Hepatocyte (in vitro differentiated cells): ENCODE measurements at places on chromosomes 5 and 9. TPM values are rescaled to one million over a fixed set of nuclear protein-coding genes. Genes with fewer than 3 reads are reported as not detected.

Gene FOXD1
- 0.33 and 1.6 TPM in 2 replicates for total RNA-seq

Gene MAML1
- 14.2 and 15.9 TPM in 2 replicates for total RNA-seq

Gene SLC22A4
- 1.4 and 2.5 TPM in 2 replicates for total RNA-seq

Gene GLRA1
- not detected in 2 replicates for total RNA-seq

Gene SOX30
- not detected in 2 replicates for total RNA-seq

Gene SV2C
- total RNA-seq = under 0.01 and 0.12 TPM in 2 replicates

Gene PGM5
- total RNA-seq = 35.2 and 38.8 TPM in 2 replicates

Gene PRELID2
- 24.7 and 34.4 TPM in 2 replicates for total RNA-seq

Gene PCA3
- total RNA-seq = 0.16 TPM in 1 of 2 replicates, not detected in the other

Gene BRIX1
- 27.5 and 28.7 TPM in 2 replicates for total RNA-seq

Gene TEX48
- not detected in 2 replicates for total RNA-seq

Gene ZNF608
- 28.5 and 30.0 TPM in 2 replicates for total RNA-seq

Gene ADGRD2
- total RNA-seq = not detected in 2 replicates

Gene CTNNA1
- total RNA-seq = 335 and 349 TPM in 2 replicates

Gene PCDHGB6
- 11.6 and 13.6 TPM in 2 replicates for total RNA-seq

Gene CNOT8
- 63.9 and 84.0 TPM in 2 replicates for total RNA-seq

Gene PCDHAC2
- 6.8 and 11.3 TPM in 2 replicates for total RNA-seq

Gene SLIT3
- 43.8 and 58.4 TPM in 2 replicates for total RNA-seq

Gene F2RL2
- total RNA-seq = 2.3 and 2.6 TPM in 2 replicates

Gene FRMD3
- 6.5 and 7.0 TPM in 2 replicates for total RNA-seq

Gene RASEF
- total RNA-seq = 18.1 and 18.9 TPM in 2 replicates

Gene AMBP
- total RNA-seq = 713 and 736 TPM in 2 replicates

Gene KCTD16
- 2.3 and 3.4 TPM in 2 replicates for total RNA-seq

Gene EQTN
- 1.1 TPM in 1 of 2 replicates, not detected in the other for total RNA-seq

Gene PROB1
- total RNA-seq = 0.63 and 0.68 TPM in 2 replicates

Gene CTXN3
- not detected in 2 replicates for total RNA-seq

Gene HAVCR1
- total RNA-seq = 9.4 and 9.5 TPM in 2 replicates

Gene SHOC1
- 0.04 and 0.37 TPM in 2 replicates for total RNA-seq

Gene SARDH
- 6.7 and 9.8 TPM in 2 replicates for total RNA-seq

Gene PCSK1
- 0.36 and 0.90 TPM in 2 replicates for total RNA-seq

Gene PCDHGA6
- 0.12 TPM in 1 of 2 replicates, not detected in the other for total RNA-seq

Gene TMEM215
- total RNA-seq = 0.40 and 0.43 TPM in 2 replicates

Gene CFAP157
- total RNA-seq = not detected in 2 replicates

Gene HTR1A
- 0.20 and 0.57 TPM in 2 replicates for total RNA-seq

Gene PCDHGB3
- not detected in 2 replicates for total RNA-seq

Gene DNM1
- 13.4 and 14.4 TPM in 2 replicates for total RNA-seq

Gene ANKRD34B
- total RNA-seq = not detected in 2 replicates

Gene JAKMIP2
- total RNA-seq = 4.3 and 6.1 TPM in 2 replicates

Gene GEMIN5
- 12.1 and 16.5 TPM in 2 replicates for total RNA-seq

Gene TCF7
- 5.1 and 7.5 TPM in 2 replicates for total RNA-seq

Gene ST6GALNAC6
- 31.8 and 37.3 TPM in 2 replicates for total RNA-seq

Gene GMCL2
- total RNA-seq = not detected in 2 replicates

Gene ANKRD33B
- 2.0 and 2.3 TPM in 2 replicates for total RNA-seq

Gene CATSPER3
- not detected in 2 replicates for total RNA-seq

Gene MEF2C
- total RNA-seq = 11.0 and 14.6 TPM in 2 replicates

Gene DBH
- total RNA-seq = not detected in 2 replicates

Gene VLDLR
- total RNA-seq = 20.4 and 22.5 TPM in 2 replicates

Gene PTPN3
- total RNA-seq = 11.8 and 12.1 TPM in 2 replicates

Gene P4HA2
- 139 and 140 TPM in 2 replicates for total RNA-seq

Gene KDM3B
- 56.6 and 67.8 TPM in 2 replicates for total RNA-seq

Gene ABLIM3
- 7.0 and 7.3 TPM in 2 replicates for total RNA-seq

Gene TAF11L5
- not detected in 2 replicates for total RNA-seq

Gene PCDH1
- total RNA-seq = 10.5 and 10.8 TPM in 2 replicates

Gene COL15A1
- 105 and 106 TPM in 2 replicates for total RNA-seq

Gene IL13
- total RNA-seq = not detected in 2 replicates

Gene NR4A3
- 2.2 and 2.4 TPM in 2 replicates for total RNA-seq

Gene FOXI1
- total RNA-seq = not detected in 2 replicates
